ENCODE measurements at places on chromosomes 3 and 15.

DNA sequence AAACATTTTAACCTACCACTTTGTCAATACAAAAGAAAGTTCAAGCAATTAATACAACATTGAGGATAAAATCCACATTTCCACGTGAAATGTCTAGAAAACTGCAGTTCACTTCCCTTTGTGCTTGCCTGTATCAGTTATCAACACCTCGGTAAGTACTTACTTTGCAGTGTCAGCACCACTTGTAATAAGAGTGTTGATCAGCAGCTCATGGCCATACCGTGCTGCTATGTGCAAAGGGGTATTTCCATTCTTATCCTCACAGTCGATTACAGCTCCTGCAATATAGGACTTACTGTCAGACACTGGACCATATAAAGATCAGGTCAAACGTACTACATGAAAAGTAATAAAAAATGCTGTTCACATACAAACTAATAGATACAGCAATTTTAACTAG, 84.4 kb downstream of the ANKRD28 start:
- no peak overlapping the region for H3K4me3 ChIP-seq
- H3K36me3 ChIP-seq: no peaks in the 10 kb centered on the region
- DNase-seq: no peak
- no peak overlapping the region for H3K27ac ChIP-seq
- H3K4me1 ChIP-seq: no peaks in the 10 kb centered on the region

GRCh38 chr3:94043285-94043684, 14.9 kb upstream of the STX19 start:
- no peaks in the 10 kb centered on the region for H3K4me1 ChIP-seq
- H3K27me3 ChIP-seq: no peaks in the 10 kb centered on the region
- DNase-seq: no peak
- H3K27ac ChIP-seq: no peak overlapping the region

DNA sequence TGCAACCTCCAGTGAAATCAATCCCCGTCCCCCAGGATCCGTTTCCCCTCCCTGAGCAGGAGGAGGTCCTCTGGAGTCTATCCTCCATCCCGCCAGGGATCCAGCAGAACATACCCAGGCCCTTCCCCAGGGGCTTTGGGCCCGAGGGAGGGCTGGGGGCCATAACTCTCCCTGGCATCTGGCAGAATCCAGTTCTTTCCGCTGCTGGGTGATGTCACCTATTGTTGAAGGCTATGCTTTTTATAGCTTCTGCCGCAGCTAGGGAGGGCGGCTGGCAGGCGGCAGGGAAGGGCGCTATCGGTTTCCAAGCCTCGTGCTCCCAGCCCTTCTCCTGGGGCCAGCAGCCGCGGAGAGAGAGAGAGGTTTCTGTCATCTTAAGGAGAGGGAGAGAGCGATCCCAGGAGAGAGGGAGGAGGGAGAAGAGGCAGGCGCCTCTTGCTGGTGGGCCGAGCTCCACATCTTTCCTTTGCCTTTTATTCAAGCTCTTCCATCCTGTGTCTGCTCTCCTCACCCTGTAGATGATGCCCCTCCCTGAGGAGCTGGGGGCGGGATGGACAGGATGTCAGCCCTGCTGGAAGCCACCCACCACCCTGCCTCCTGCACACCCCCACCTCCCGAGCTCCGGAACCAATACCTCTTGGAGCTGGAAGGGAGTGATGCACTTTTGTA, 120.1 kb downstream of the ANP32A start:
- no peaks in the 10 kb centered on the region for H3K36me3 ChIP-seq
- H3K4me3 ChIP-seq: no peak overlapping the region
- DNase-seq: no peak
- H3K27ac ChIP-seq: no peak overlapping the region

DNA sequence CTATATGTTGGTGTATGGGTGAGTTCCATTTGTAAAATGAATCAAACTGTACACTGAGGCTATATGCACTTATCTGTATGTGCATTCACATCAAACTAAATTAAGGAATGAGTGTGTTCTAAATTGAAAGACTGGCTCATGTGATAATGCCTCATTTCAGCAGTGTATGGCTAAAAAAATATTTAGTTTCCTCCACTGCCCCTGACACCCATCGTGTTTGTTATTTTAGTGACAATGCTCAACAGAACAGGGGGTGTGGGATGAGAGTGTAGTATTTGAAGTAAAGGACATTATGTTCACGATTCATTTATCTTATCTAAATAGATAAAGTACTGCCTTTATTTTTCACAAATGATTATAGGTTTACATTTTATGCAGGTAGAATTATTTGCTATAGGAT, 301.1 kb upstream of the ARPP21 start:
- no peaks in the 10 kb centered on the region for H3K27me3 ChIP-seq
- no peaks in the 10 kb centered on the region for H3K4me1 ChIP-seq
- no peaks in the 10 kb centered on the region for H3K36me3 ChIP-seq
- no peak overlapping the region for H3K4me3 ChIP-seq
- DNase-seq: no peak

GRCh38 chr15:72690938-72691337, 4.9 kb downstream of the BBS4 start:
- H3K27me3 ChIP-seq: no peaks in the 10 kb centered on the region
- no peak overlapping the region for H3K4me3 ChIP-seq
- no peak overlapping the region for H3K27ac ChIP-seq
- peaks cover 7% of the 10 kb centered on the region for H3K4me1 ChIP-seq
- DNase-seq: no peak
- no peaks in the 10 kb centered on the region for H3K36me3 ChIP-seq

DNA sequence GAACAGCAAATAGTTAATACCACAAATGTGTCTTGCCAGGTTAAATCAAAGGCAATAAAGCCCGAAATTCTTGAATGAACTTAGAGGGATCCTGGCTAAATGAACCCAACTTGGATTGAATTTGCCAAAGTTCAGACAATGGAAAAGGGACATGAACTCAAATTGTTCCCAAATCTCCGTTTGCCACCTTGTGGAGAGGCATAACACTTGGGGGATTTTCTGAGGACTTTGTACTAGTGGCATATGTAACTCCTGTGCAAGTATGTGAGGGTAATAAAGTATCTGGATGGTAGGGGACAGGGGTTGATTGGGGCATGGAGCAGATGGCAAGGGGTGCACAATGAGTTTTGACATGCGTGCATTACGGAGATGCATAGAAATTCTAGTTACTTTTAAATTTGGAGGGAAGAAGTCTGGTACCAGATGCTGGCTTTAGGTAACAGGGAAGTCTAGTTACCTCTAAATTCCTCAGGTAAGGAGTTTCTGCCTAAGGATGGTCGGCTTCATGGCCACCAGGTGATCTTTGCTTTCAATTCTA, 1.2 kb upstream of the TCAIM start:
- H3K4me1 ChIP-seq: peaks cover 21% of the 10 kb centered on the region
- H3K27me3 ChIP-seq: no peaks in the 10 kb centered on the region
- peak overlapping the region; percentile 98 for H3K4me3 ChIP-seq
- peak overlapping the region; percentile 91 for H3K27ac ChIP-seq

All from T-cell (primary cell).